ENCODE measurements at places on chromosomes 5 and 9.

DNA sequence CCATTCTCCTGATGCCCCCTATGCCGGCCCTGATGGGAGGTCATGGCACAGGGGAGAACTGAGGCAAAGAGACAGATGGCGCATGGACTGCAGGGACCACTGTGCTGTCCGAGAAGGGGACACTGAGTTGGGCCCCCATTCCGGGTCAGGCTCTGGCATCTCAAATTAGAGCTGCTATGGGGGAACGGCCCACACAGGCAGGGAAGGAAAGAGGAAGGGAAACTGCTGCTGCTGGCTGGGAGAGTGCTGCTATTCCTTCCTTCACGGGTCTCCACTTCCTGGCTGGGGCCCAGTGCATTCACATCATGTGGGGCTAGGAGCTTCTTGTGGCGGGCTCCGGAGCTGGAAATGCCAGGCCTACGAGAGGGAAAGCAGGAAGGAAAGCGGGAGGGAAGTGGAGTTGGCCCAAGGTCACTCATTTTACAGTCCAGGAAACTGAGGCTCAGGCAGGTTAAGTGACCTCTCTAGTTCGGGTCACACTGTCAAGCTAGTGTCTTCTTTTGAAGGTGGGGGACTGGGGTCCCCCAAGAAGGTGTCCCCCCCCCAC is 1.3 kb upstream of the CARD19 start:
- no peak for DNase-seq

DNA sequence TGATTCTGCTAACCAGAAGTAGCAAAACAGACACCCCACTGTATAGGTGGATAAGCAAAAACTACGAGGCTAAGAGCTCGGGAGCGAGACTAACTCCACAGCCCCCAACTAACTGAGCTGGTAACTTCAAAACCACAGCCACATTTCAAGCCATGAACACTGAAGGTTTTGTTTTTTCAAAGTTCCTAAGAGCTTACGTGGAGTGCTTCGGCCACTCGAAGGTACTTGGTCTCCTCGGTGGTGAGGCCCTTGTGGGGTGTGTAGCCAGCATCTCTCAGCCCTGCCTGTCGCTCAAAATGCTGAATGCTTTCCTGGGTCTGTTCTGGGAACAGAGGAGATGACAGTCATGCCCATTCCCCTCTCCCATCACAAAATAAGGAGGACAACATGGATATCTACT is 11.1 kb downstream of the KIAA1191 start:
- no peak for DNase-seq

- DNase-seq, result no peak
Measured at GRCh38 chr5:145280214-145280613, 554.9 kb downstream of the PRELID2 start.

GRCh38 chr9:16571127-16571802 is 299.2 kb downstream of the BNC2 start:
- no peak for DNase-seq

- DNase-seq, result no peak
Measured at GRCh38 chr9:113650207-113651131, 186.9 kb downstream of the RGS3 start.

DNA sequence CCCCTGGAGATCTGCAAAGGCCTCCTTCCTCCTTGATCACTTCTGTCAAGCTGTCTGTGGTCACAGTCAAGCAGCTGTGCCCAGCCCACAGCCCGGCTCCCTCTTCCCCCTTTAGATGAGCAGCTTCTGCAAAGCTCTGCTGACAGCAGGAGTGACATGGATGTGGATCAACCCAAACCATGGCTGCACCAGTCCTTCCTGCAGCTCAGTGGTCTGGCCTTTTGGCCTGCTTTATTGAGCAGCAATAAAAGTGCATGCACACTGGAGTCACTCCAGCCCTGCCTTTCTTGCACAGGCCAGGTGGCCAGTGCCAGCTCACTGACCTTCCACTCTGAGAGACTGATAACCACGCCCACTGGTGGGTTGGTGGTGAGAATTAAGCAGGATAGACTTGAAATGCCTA is 91.3 kb upstream of the OTULINL start:
- DNase-seq, result no peak

DNA sequence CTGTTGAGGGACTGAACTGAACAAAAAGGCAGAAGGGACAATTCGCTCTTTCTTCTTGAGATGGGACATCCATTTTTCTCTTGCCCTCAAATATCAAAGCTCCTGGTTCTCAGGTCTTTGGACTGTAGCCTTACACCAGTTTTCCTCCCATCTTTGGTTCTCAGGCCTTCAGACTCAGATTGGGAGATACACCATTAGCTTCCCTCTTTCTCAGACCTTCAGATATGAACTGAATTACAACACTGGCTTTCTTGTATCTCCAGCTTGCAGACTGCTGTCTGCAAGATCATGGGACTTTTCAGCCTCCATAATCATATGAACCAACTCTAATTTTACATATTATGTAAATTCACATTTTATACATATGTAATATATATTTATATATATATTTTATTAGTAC is 12.6 kb upstream of the CCNG1 start:
- no peak for DNase-seq

- DNase-seq, result no peak
Measured at GRCh38 chr5:36681711-36682110, 75.3 kb downstream of the SLC1A3 start.

DNA sequence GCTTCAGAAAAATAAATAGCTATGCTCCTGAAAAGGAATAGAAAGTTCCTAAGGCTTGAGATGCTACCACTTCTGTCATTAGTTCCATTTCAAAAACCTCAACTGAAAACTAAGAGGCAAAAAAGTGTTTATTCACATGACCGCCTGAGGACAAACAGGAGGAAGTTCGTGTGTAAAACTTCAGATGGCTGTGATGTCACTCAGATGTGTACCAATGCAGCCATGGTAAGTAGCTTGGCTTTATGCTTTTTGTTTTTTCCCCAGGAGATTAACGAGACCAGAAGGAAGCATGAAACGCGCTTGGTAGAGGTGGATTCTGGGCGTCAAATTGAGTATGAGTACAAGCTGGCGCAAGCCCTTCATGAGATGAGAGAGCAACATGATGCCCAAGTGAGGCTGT is 33.0 kb downstream of the LMNB1 start:
- no peak for DNase-seq

GRCh38 chr5:8577792-8578191 is 708.8 kb downstream of the MTRR start:
- DNase-seq, result no peak

DNA sequence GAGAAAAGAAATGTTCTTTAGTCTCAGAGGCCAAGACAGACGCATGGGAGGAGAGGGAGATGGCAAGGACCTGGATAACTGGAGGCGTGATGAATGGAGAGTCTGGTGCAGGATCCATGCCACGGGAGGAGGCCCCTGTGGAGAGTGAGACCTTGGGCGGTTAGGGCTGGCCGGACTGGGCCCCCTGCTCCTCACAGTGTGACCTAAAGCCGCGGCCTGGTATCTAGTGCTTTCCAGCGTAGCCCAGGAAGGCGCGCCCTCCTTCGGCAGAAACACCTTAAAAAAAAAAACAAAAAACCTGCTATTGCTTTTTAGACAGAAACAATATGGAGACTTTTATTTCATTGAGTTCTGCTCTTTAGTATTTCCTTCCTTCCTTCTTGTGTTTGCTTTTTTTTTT is 33.1 kb downstream of the SCGB3A1 start:
- DNase-seq, result no peak

- no peak for DNase-seq
Measured at GRCh38 chr5:111043712-111044506, 27.6 kb upstream of the TSLP start.

GRCh38 chr5:42840269-42840668 is 28.6 kb upstream of the SELENOP start:
- DNase-seq, result no peak

- DNase-seq, result no peak
Measured at GRCh38 chr5:116583862-116584222, 9.2 kb upstream of the SEMA6A start.
